ENCODE measurements at places on chromosomes 4 and X. TPM values are rescaled to one million over a fixed set of nuclear protein-coding genes. Genes with fewer than 3 reads are reported as not detected.

SRP72 gene
- total RNA-seq = 40.2 TPM

ZNF718 gene
- total RNA-seq = 6.3 TPM

DNA sequence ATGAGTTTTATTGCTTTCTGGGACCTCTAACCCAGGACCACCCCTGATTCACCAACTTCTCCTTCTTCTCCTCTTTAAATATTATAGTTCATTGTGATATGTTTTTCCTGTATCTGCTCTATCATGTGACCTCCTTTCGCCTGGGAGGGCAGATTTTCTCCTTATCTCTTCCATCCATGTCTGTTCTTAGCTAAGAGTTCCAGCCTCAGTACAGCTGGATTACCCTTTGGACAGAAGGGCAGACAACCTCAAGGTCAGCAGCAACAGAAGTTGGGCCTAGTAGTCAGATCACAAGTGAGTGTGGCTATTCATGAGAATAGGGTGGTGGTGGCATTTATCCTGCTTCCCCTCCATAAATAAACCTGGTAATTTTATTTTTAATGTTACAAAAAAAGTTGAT lies 5.7 kb upstream of the XK start:
- DNase-seq = no peak

DNA sequence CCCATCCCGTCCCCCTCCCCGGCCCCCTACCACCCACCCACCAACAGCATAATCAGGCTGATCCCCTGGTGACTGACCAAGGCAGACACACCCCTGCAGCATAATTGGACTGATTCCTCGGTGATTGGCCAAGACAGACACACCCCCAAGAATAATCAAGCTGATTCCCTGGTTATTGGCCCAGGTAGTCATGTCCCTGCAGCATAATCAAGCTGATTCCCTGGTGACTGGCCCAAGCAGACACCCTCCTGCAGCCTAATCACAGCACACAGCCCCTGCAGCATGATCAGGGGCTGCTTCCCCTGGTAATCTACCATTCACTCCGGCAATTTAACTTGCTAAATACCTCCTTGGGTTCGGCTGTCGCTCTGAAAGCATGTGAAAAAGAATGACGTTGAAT lies 47.5 kb upstream of the STS start:
- no peak for DNase-seq

RAB9B gene
- 25.1 TPM for total RNA-seq

DNA sequence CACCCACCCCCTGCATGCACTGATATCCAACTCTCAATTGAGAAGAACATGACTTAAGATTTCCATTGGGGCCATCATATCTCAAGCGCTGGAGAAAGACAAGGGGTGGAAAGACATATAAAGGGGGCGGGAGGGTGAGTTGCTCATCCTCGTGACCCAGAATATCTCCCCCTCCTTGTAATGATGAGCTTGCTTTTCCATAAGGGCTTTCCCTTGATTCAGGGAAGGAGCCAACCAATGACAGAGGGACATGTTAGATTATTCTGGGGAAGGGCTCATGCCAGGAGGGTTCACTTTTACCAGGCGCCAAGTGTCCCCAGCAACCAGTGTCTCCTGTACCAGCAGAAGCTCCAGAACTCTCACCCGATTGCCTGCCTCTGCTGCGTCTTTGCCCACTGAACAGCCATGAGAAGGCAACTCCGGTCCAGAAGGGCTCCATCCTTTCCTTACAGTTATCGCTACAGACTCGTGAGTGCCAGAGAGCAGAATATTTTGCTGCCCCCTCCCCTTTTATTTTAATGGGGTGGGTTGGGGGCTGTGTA lies at the start of gene ATP1B4:
Gene ATP1B4, plus strand, starts transcription at position 326 of the 542 bp plus-strand sequence. Its CDS starts 80 bp downstream, at position 406.
- no peak for DNase-seq

- no peak for DNase-seq
Observed at GRCh38 chr4:140150636-140150885, 3.4 kb downstream of the MAML3 start.

ESX1 gene
- total RNA-seq = not detected

All from left ventricle myocardium superior (tissue), 1 donor.